ENCODE measurements at places on chromosomes 6 and 20.

DNA sequence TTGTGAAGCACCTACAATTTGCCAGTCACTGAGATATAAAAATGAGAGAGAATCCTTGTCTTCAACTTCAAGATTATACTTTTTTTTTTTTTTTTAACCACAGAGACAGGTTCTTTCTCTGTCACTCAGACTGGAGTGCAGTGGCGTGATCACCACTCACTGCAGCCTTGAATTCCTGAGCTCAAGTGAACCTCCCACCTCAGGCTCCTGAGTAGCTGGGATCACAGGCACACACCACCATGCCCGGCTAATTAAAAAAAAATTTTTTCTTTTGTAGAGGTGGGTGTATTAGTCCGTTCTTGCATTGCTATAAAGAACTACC, 51.6 kb upstream of the PMEPA1 start:
- ATAC-seq = no peak

DNA sequence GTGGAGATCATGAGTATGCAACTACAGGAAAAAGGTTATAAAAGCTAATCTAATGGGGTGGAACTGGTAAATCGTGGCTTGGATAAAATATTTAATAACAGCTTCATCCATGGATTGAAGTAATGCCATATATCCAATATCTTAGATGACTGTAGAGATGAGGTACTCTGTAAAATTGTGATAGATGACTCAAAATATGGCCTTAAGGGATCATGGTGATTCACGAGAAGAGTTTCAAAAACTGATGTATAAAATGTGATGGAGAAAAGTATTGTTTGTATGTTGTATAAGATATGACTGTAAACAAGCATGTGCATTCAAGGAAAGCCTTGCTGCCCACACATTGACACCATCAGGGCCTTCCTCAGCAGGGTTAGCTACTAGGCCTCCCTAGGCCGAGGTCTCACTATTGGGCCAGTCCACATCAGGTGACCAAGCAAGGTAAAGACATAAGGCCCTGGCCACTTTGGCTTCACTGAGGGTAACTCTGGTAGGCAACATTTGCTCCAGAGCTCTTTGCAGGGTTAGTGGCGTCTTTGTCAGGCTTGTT, 17.7 kb upstream of the CCN6 start:
- ATAC-seq = no peak

DNA sequence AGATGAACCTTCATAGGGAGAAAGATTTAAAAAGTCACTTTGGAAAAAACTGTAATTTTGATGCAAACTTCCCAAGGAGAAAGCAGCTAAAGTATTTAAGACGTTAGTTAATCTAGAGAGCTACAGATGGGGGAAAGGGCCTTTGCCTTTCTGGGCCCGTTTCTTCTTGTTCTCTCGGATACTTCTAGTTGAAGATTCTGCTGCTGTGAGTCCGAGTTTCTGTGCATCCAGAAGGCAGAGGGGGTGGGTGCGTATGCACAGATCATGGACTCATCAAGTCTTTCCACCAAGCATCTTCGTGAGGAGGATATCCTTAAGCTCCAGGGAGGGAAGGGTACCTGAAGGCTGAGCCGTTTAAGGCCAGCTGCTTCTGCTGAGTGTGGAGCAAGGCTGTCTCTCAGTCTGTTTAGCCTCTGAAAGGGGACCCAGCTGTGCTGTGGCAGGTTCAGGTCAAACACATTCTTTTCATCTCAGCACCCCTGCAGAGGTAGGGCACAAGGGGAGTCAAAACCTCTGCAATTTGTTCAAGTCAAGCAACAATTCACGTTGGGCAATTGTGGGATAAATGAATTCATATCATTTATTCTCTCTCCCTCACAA, 4.3 kb downstream of the LAMP5 start:
- no peak for ATAC-seq

- no peak for ATAC-seq
These were observed 314.3 kb upstream of the SUPT3H start for GRCh38 chr6:45692021-45692420.

DNA sequence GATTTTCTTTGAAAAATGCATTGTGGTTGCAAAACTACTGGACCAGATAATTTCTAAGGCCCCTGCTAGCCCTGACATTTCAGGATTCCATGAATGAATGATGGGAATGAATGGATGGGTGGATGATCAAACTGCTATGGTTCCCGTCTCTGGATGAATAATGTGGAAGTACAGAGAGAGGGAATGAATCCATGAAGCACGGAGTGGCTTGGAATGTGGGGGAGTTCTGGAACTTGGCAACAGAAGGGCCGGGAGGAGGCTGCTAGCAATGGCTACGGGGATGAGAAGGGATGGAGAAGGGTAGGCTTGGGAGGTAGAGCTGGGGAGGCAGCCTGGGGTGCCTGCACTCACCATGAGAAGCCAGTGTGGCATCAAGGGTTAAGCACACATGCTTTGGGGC, 84.8 kb downstream of the NCR2 start:
- no peak for ATAC-seq

DNA sequence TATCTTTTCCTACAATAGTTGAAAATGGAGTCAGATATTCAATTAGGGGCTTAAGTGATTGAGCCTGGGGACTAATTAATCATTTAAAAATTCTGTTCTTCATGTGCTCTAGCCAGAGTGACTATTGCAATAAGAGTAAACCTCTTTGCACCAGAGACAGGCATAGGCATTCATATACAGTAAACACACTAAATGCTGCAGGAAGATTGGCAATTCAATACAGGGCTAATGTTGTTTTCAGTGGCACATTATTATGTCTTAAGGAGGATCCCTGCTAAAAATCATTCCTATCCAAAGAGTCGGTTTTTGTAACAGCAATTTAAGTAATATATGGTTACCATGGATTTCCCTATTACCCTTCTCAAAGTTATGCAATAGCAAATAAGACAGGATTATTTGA, 1.2 kb downstream of the PDE7B start:
- ATAC-seq = no peak

DNA sequence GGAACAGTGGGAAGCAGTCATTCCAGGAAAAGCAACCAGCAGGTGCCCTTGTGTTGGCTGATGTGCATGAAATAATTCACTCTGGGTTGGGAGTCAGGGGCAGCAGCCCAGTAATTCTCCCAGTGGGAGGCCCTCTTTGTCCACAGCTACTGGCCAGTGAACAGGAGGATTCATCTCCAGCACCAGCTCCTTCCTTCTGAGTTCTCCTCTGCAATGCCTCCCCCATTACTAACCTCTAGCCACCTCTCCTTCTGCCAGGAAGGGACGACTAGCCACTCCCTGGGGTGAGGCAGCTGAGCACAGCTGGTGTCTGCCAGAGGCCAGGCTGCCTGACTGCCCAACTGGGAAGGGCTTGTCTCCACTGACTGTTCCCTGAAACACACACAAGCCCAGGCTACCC, 12.5 kb upstream of the R3HDML start:
- ATAC-seq = no peak

- no peak for ATAC-seq
These were observed 23.5 kb downstream of the HCK start for GRCh38 chr20:32075534-32075933.

- ATAC-seq = peak; percentile 92
These were observed 40.0 kb upstream of the CLDN20 start for GRCh38 chr6:155223646-155224451.

DNA sequence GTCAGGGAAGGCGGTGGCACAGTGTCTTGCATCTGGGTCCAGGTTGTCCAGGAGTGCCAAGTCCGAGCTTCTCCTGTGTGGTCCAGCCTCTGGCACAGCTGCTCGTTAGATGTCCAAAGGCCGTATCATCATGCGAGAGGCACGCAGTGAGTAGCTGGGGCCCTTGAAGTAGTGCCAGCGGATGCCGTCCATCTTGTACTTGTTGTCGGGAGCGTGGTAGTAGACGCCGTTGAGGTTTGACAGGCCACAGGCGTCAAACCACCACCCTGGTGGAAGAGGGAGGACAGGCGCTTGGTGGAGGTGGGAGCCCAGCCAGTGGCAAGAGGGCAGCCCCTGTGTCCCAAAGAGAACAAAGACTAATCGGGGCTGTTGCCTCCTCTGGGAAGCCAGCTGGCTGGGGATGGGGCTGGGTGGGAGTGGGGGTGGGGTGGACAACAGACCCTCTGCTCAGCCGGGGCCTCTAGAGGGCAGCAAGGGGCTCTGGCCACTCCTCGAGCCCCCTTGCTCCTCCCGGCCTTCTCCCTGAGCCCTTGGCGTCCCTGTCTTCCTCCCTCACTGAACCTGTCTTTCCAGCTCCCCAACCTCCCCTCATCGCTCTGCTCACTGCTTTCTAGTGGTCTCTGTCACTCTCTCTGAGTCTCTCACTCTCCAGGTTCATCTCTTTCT, 39.5 kb downstream of the FAM110A start:
- ATAC-seq = no peak

DNA sequence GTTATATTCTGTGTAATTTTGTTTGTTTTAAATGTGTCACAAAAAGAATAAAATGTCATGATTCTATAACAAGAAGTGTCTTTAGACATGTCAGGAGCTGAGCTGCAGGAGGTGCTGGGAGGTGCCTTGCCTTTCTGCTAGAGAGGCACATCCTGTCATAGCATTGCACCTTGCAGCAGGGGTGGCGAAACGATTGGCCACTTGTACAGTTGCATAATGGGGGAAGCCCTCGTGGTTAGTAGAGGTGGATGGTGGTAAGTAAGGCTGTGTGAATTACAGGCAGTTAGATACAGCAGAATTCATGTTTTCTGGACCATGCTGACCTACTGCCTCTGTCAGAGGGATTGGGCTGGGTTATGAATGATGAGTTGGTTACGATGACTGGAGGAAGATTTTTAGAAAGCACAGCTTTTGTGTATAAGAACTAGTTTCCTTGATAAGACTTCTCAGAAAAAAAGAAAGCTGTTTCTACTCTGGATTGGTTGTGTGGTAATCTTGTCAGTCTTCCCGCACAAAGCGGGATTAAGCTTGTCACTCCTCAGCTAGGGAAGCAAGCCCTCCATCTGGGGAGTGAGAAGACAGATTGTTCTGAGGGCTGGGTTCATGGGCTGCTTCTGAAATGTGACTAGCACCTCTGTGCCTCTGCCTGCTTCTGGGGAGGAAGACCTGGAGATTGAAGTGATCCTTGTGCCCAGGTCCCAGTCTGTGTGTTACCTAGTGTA, 74.9 kb downstream of the FOXO3 start:
- peak; percentile 55 for ATAC-seq

GRCh38 chr6:1135726-1136414, 176.0 kb upstream of the FOXQ1 start:
- no peak for ATAC-seq

DNA sequence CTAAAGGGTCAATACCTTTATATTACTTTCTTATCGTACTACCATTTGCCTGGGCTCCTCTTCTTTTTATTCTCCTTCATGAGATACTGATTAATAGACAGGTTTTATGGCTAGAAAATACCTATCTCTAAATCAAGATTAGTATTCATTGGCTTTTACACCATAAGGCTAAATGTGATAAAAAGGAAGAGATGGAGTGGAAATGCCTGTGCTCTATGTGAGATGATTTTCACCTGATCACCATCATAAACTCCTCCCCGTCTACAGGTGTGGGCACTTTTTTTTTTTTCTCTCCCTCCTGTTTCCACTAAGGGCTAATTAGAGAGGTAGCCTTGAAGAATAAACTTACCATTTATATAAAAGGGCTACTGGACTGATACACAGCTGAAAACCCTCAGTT, at the start of gene GLYATL3:
GLYATL3 (plus strand) TSS at position 301 of the 400 bp plus-strand sequence. CDS start 12,068 bp downstream, outside the sequence.
- ATAC-seq = no peak

DNA sequence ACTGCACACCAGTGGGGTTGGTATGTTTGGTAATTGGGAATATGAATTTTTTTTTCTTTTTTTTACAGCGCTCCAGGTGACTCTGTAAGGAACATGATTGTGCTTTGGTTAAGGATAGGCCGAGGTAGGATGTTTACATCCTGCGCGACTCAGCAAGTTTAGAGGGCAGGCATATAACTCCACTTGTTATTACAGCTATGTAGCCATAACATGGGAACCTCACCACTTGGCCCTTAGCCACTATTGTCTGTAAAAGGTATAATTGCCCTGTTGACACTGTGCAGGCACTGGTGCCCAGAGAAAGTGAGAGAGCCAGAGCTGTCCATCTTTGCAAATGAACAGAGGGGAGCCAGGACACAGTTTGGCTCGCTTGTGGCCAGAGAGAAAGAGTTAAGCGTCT, 172.9 kb downstream of the MCHR2 start:
- ATAC-seq = no peak

DNA sequence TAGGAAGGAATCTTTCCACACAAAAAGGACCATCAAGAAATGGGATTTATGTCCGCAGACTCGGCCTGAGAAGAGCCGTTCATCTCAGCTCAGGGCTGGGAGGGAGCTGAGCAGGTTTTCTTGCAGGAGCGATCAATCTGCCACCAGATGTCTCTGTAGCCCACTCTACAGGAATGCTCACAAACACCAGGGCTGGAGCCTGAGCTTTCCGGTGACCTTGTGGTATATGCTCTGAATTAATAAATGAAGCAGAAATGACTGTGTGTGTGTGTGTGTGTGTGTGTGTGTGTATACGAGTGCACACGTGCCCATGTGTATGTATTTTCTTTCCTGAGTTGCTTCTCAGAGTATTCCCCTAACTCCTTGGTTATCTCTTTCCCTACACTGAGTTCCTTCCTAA, 12.0 kb downstream of the CD83 start:
- peak; percentile 9 for ATAC-seq

- ATAC-seq = no peak
These were observed 12.6 kb downstream of the GLP1R start for GRCh38 chr6:39061182-39061581.

- no peak for ATAC-seq
These were observed 94.0 kb downstream of the RNGTT start for GRCh38 chr6:88869263-88870020.

DNA sequence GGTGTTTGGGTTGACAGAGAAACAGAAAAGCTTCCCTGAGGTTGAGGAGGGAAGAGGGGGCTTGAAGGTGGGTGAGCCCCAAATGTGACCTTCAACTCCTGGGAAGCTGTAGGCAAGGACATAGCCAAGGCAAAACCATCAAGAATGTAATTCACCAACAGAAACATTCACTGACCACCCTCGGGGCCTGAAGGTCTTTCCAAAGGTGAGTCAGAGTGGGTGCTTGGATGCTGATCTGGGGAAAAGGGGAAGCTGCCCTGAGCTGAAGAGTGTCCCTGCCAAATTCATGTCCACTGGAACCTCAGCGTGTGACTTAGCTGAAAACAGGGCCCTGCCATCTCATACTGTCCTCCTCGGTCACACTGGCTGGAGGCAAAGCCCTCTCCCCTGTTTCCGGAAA, 234.2 kb upstream of the SULF2 start:
- no peak for ATAC-seq

DNA sequence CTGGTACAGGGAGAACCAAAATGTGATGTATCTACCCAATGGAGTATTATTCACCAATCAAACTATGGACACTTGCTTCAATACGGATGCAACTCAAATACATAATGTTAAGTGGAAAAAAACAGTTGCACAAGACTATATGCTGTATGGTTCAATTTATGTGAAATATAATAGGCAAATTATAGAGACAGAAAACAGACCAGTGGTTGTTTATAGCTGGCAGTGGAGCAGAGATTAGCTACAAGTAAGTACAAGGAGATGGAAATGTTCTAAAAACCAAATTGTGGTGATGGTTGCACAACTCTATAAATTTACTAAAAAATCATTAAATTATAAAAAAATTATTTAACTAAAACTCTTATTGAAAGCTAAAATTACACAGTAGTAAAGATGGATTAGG, 113.2 kb downstream of the PRDM1 start:
- no peak for ATAC-seq

GRCh38 chr6:75368151-75368779, 83.7 kb upstream of the TMEM30A start:
- no peak for ATAC-seq

- no peak for ATAC-seq
These were observed 4.5 kb downstream of the HSPA1A start for GRCh38 chr6:31819871-31820299.
